ENCODE measurements at places on chromosomes 1 and 21.
A peak's percentile ranks its signal among the peaks of the same experiment; 100 is the strongest.

- no peak for DNase-seq
Observed at GRCh38 chr1:85609976-85610375, 29.4 kb downstream of the CCN1 start.

DNA sequence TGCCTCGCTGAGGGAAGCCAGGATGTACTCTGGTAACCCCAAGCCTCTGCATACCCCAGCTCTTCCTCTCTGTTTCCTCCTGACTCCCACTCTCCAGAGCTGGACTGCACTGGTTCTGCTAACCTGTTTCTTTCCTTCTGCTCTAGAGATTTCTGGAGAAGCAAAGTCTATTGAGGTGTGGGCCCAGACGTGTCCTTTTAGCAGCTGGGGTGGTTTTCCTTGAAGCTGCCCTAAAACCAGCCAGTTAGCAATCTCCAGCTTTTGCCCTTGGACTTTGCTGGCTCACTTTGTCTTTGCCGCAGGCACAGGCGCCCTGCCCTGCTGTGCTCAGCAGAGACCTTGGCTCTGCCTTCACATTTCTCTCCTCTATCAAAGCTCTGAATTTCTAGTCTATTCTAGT is 171.8 kb upstream of the IVNS1ABP start:
- peak; percentile 75 for DNase-seq

- no peak for DNase-seq
Observed at GRCh38 chr1:177480741-177481305, 310.1 kb downstream of the BRINP2 start.

- DNase-seq, result no peak
Observed at GRCh38 chr21:29904359-29905282, 35.2 kb downstream of the GRIK1 start.

DNA sequence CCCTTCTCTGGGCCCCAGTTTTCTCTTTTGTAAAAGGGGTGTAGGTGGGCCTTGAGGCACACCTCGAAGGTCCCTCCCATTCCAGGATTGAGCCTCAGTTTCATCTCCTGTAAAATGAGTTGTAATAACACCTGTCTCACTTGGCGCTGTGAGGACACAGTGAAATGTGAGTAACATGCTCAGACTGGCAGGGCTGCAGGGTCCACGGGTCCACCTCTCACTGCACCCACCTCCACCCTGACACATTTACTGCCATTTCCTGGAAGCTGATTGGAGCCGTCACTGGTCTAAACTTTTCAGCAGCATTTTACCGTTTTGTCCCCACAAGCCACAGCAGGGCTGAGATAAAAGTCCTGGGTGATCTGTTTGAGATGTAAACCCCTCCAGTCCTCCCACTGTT is 398.0 kb downstream of the PTPRU start:
- no peak for DNase-seq
